Breast epithelium (tissue), 4 donors: ENCODE measurements at places on chromosomes 2 and 18.

DNA sequence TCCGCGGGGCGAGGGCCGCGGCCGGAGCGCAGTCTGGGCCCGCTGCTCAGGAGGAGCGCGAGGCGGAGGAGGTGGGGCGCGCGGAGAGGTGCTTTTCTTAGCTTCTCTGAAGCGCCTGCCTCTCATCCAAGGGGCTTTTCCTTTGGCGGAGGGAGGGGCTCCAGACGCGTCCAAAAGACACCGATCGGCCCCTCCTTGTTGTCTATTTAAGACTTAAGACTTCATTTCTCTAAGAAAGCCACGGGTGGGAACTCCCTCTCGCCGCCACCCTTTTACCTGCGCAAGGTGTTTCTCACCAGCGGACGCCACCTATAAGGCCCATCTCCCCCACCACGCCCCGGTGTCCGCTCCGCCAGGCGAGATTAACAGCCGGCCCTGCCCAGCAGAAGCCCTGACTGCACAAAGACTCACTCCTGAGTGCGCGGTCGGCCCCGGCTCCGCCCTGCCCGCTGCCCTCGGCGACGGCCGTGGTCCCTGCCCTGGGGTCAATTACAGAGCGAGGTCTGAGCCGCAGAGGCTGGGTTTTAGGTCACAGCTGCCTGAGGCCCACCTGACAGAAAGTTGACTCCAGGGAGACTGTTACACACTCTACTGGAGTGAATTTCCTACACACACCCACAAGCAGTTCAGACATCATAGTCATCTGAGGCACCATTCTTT lies at the start of gene DSC2:
Gene DSC2, minus strand, starts transcription at position 397 of the 660 bp plus-strand sequence. CDS start 450 bp downstream, outside the sequence.
- DNase-seq: peak; percentile 47

DNA sequence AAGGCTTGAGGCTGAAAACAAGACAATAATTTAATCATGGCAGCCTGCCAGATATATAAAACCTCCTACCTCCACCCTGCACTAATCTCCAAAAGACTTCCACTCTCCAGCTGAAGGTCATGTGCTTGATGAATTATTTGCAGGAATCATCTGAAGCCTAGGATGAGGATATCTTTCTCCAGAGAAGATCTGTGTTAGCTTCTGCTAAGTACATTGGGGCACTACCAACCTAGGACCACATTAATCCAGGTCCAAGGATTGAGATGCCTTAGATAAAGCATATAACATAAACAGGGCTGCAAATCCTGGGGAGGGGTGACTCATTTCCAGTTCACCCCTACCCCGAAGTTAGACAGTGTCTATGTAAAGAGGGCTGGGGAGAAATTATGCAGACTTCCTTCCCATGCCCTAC lies 80.5 kb upstream of the FRZB start:
- no peak for DNase-seq

DNA sequence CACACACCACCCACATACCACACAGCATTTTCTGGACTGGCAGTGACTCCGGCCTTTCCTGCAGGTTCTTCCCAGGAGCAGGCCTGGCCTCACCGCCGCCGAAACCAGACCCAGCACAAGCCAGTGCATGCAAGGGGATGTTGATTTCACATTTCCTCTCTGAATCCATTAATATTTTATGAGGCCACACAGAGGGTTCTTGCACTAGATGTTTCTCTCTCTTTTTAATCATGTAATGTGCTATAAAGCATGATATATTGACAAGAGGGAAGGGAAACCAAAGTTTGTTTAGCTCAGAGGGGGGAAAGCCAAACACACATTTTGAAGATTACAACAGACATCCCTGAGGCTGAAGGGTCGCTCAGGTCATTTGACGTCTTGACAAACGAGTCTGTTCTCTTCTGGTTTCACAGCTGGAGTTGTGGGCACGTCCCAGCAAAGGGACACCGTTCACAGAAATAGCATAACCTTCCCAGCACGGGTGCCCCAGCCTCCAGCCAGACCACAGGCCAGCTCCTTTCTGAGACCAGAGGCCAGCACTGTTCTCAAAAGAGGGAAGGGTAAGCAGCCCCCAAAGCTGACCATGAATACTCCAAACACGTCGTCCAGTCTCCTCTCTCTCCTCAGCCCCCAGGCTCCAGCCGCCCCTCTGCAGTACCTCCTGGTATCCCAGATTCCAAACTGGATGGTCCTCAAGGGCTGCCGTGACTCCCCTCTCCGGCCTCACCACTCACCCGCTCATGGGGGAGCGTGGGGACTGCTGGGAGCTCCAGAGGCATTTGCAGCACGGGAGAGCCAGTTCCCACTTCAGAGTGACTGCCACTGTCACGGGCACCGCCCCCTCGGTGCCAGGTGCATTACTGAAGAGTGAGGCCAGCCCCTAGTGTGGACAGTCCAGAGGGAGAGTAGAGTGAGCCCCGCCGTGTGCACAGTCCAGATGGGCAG lies 340.3 kb upstream of the SALL3 start:
- DNase-seq: no peak

GRCh38 chr2:75549401-75550253 lies 11.1 kb downstream of the EVA1A start:
- peak; percentile 30 for DNase-seq

- DNase-seq: no peak
Observed at GRCh38 chr2:222722327-222722946, 51.0 kb downstream of the MOGAT1 start.

- DNase-seq: no peak
Observed at GRCh38 chr2:155690785-155691184, 641.7 kb downstream of the NR4A2 start.

GRCh38 chr18:40423291-40423690 lies 1531.7 kb upstream of the PIK3C3 start:
- no peak for DNase-seq

GRCh38 chr2:197212344-197213262 lies 98.0 kb downstream of the ANKRD44 start:
- DNase-seq: no peak

GRCh38 chr2:168703926-168704325 lies 98.5 kb upstream of the NOSTRIN start:
- DNase-seq: no peak

GRCh38 chr18:37658894-37659293 lies 93.3 kb upstream of the CELF4 start:
- DNase-seq: no peak

DNA sequence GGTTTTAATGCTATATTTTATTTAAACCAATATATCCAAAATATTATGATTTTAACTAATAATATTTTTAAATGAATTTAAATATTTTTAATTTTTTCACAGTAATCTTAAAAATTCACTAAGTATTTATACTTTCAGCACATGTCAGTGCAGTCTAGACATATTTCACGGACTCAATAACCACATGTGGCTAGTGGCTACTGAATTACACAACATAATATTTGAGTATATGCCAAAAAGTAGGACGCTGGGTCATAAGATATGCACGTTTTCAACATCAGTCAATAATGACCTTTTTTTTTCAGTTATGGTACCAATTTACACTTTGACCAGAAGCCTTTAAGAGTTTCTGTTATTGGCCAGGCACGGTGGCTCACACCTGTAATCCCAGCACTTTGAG lies 117.7 kb downstream of the GFPT1 start:
- DNase-seq: no peak

GRCh38 chr2:226337941-226338600 lies 461.5 kb downstream of the IRS1 start:
- DNase-seq: no peak

DNA sequence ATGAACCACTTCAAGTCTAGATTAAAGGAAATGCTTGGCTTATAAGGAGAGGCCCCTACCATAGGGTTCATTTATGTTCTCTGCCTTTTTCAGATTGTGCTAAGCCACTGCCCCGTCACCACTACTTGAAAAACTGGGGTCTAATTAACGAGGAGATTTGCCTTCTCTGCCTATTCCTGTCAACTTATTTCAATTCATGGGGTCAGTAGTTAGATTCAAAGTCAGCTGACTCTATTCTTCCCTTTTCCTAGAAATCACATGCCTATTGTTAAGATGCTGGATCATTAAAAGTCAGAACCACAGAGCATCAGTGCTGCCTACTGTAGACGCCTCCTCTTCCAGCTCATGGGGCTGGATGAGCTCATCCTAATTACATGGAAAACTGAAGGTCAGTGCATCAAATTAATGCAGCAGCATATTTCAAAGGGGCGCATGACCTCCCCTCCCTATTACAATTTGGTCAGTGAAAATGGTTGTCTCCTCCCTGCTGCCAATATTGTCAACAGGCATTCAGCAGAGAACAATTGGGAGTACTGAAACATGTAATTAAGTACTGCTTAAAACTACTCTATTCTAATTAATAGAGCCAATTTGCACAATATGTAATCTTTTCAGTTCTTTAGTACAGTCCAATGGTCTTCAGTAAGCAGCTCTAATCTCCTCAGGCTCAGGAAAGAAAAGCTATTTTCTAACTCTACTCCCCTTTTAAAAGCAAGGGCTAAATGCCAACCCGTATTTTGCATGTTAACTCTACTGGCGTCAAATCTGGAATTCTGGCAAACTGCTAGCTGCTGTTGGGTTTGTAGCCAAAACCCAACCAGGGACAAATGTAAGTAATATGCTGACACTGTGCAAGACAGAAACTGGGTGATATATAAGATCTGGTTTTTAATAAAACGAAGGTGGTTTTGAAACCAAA lies 117.4 kb upstream of the ITGB6 start:
- no peak for DNase-seq

DNA sequence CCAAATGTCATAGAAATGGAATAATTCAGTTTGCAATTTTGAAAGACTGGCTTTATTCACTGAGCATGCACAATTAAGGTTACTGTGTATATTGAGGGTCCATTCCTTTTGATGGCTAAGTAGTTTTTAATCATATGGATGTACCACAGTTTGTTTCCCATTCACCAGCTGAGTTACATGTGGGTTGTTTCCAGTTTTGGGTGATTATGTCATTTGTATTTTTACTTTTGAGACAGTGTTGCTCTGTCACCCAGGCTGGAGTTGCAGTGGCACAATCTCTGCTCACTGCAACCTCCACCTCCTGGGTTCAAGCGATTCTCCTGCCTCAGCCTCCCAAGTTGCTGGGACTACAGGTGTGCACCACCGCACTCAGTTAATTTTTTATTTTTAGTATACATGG lies 80.8 kb upstream of the MGAT4A start:
- DNase-seq: no peak

- no peak for DNase-seq
Observed at GRCh38 chr2:23616630-23617029, 231.7 kb downstream of the KLHL29 start.

DNA sequence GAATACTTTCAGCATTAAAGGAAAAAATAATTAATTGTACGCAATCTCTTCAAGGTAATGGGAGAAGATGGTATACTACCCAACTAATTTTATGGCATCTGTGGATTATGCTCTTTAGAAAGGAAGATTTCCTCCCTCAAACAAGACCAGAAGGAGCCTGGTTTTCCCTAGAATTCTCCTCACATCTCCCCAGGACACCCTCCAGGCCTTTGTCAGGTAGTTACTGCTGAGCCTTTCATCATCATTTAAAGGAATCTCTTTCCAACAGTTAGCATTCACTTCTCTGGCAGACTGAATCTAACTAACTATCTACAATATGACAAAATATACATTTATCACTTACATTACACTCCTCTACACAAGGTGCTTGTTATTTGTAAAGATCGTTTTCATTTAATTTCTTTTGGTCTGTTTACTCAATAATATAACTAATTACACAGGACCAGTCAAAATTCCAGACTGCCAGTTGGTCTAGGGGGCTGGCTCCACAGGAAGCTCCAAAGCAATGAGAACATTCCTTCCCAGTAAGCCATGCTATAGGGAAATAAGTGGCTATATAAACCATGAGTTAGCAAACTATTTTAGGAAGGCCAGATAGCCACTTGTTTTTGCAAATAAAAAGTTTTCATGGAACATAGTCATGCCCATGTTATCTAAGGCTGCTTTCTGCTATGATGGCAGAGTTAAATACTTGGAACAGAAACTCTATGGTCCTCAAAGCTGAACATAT lies 19.1 kb downstream of the ZNF24 start:
- DNase-seq: no peak

DNA sequence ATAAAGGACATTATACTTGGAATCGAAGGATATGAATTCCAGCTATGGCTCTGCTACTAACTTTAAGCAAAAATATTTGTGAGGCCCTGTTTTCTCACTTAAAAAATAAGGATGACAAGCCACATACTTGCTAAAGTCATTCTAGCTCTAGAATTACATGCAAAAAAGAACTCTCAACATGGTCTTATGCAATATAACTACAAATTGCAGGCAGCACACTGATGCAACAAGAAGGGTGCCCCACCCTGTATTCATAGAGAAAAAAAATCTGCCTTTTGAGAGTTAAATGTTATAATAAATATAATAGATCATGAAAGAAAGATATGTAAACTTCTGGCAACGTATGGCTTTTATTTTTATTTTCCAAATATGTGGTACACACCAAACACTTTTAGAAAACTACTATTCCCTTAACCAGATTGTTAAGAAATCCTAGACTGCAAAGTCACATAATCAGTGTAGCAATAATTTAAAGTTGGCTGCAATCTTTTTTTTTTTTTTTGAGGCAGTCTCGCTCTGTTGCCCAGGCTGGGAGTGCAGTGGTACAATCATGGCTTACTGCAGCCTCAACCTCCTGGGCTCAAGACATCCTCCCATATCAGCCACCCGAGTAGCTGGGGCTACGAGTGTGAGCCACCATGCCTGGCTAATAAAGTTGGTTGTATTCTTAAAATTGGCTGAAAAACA lies 40.2 kb upstream of the WDSUB1 start:
- DNase-seq: no peak

GRCh38 chr2:145383961-145384360 lies 864.0 kb upstream of the ZEB2 start:
- no peak for DNase-seq

- no peak for DNase-seq
Observed at GRCh38 chr18:67590571-67591141, 74.1 kb upstream of the DSEL start.

GRCh38 chr2:238235331-238235732 lies 4.5 kb downstream of the HES6 start:
- DNase-seq: no peak

GRCh38 chr2:175442441-175442840 lies 260.9 kb upstream of the ATP5MC3 start:
- DNase-seq: no peak

DNA sequence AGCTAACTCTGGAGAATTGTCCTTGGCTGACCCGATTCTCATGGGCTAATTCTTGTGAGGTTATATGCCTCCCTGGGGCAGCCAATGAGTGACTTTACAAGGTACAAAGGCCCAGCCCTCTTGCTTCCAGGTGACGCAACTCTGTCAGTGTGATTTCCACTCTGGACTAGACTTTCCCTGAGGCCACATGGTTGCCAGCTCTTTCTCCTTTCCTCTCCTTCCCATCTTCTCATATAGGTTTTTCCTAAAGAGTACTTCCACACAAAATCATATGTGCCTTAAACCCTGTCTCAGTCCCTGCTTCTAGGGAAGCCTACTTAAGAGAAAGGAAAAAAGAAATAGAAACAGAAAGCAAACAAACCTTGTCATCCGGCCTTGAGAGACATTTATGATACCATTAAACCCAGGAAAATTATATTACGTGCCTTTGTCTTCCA lies 226.2 kb upstream of the ZSWIM2 start:
- DNase-seq: no peak

DNA sequence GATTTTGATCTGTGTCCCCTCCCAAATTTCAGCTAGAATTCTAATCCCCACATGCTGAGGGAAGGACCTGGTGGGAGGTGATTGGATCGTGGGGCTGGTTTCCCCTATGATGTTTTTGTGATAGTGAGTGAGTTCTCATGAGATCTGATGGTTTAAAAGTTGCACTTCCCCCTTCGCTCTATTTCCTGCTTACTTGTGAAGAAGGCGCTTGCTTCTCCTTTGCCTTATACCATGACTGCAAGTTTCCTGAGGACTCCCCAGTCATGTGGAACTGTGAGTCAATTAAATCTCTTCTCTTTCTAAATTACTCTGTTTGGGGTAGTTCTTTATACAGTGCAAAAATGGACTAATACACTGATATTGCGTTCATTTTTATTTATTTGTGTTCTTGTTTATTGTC lies 636.8 kb upstream of the LINC00305 start:
- no peak for DNase-seq

GRCh38 chr18:46071653-46072375 lies at the start of gene PSTPIP2:
Gene PSTPIP2 (minus strand): TSS chr18:46072260. CDS start chr18:46072188, 72 bp downstream.
- DNase-seq: peak; percentile 77
